ENCODE measurements at places on chromosomes 2 and 18.

- DNase-seq: no peak
These were observed 21.5 kb upstream of the IL18RAP start for GRCh38 chr2:102401456-102401855.

GRCh38 chr2:223055836-223056235 is 3.8 kb downstream of the KCNE4 start:
- no peak for DNase-seq

GRCh38 chr2:209578394-209579001 is 154.7 kb downstream of the MAP2 start:
- no peak for DNase-seq

DNA sequence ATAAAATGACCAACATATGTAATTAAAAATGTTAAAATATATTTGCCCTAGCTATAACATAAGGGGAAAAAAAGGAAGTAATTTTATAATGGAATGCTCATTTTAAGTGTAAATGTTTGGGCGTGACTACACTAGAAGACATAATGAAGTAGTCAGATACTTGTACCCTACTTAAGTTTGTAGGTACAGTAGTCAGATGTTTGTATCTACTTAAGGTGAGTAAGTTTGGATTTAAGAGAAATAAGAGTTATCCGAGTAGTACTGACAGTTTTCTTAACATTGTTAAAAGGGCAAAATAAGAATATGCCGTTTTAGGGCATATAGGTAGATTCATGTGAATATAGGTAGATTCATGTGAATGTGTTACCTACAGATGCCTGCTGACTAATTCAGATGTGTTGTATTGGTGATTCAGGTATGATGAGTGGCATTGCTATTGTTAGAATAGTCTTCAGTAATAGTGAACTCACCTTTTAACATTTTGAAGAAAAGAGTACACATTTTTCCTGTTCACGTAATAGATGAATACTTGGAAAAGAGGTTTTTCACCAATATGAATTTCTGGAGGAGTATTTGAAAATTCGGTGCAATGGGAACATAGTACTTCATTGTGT is 14.9 kb downstream of the VAPA start:
- no peak for DNase-seq

GRCh38 chr2:609449-609848 is 67.8 kb downstream of the TMEM18 start:
- DNase-seq: no peak

GRCh38 chr2:159505196-159505595 is 111.2 kb downstream of the BAZ2B start:
- no peak for DNase-seq

GRCh38 chr2:165857876-165858275 is 63.8 kb upstream of the GALNT3 start:
- no peak for DNase-seq

GRCh38 chr2:75480971-75481836 is 79.5 kb downstream of the EVA1A start:
- DNase-seq: no peak

- no peak for DNase-seq
These were observed 89.5 kb downstream of the AAK1 start for GRCh38 chr2:69553991-69554390.

DNA sequence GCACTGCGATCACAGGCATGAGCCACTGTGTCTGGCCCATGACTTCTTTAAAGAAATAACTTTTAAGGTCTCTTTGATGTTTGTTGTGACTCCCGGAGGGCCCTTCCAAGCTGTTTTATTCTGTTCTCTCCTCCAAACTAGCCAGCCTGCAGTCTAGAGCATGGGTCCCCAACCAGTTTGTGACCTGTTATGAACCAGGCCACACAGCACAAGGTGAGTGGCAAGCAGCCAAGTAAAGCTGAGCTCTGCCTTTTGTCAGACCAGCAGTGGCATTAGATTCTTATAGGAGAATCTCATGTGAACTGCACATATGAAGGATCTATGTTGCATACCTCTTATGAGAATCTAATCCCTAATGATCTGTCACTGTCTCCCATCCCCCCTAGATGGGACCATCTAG is 223.9 kb upstream of the RGPD4 start:
- no peak for DNase-seq

GRCh38 chr2:117967977-117968718 is 45.7 kb downstream of the CCDC93 start:
- DNase-seq: no peak

GRCh38 chr2:119208791-119209203 is 14.8 kb upstream of the STEAP3 start:
- no peak for DNase-seq

Measured in left forelimb (tissue), 1 donor.